CD4-positive, alpha-beta T cell treated with Interleukin-1 beta for 1 hour (primary cell): ENCODE measurements at places on chromosomes 7 and 10.

DNA sequence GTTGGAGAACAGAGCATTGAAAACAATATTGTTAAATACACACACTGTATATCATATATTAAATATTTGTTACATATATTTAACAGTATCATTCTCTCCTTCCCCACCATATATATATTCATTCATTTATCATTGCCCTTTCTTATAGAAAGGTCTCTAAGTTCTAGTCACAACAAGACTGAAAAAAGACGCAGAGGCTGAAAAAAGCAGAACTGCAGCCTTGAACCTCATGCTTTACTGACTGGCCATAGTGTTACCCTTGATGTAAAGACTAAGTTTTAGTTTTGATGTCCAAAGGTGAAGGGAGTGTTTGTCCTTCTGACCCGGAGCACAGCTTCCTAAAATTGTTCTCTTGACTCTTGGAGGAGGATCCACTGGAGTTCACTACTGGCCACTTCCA is 247.9 kb downstream of the PTEN start:
- DNase-seq = no peak

DNA sequence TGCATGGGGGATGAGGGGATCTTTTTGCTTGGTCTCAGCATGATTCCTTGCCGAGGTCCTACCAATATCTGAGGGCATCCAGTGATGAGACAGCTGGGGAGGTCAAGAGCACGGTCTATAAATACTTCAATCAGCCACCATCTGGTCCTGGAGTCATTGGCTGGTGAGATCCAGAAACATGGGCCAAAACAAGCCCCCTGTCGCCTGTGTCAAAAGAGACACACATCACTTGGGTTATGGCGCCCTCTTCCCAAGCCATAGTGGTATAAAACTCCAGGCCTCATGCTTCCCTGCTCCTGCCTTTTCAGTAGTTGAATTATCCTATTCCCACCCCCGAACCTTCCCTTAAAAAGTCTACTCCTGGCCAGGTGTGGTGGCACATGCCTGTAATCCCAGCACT is 60.9 kb downstream of the SLC35B4 start:
- no peak for DNase-seq

DNA sequence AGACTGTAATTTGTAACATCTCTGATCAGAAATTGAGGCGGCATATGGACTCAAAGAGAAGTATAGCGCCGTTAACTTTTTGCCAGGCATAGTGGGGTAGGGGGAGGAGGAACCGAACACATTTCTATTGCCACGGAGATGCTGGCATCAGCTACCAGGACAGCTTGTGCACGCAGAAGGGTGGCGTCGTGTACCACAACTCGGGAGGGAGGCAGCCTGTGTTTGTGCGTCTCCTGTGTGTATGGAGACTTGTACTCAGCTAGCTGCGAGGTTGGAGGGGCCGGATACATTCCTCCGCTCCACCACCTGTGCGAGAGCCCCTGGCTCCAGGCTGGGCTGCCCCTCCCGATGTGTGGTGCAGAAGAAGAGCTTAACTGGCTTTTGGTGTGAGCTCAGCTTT is 634.8 kb downstream of the TYW1 start:
- DNase-seq = no peak

DNA sequence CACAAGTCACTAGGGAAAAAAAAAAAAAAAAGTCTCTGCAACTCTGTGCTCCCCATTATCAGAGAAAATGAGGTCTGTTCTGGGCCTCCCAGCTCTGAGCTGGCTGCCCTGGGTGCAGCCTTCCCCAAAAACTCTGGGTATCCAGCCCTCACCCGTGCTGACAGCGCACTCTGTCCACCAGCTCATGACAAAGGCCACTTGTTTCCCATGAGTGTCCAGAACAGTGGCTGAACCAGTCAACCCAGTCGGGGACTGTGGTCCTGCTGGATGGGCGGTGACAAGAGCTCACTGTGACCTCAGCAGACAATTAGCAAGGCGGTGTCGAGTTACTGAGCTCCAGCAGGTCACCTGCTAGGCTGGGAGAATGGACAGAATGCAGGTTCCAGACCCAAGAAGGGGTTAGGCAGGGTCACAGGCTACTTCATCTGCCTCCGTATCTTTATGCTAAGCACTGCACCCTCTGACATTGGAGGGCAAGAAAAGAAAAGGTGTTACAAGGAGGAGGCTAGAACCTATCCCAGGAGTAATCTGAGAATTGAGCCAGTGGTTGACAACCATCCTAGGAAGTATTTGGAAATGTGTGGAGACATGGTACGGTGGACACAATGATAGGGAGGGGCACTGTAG is 37.2 kb downstream of the DLG5 start:
- no peak for DNase-seq

DNA sequence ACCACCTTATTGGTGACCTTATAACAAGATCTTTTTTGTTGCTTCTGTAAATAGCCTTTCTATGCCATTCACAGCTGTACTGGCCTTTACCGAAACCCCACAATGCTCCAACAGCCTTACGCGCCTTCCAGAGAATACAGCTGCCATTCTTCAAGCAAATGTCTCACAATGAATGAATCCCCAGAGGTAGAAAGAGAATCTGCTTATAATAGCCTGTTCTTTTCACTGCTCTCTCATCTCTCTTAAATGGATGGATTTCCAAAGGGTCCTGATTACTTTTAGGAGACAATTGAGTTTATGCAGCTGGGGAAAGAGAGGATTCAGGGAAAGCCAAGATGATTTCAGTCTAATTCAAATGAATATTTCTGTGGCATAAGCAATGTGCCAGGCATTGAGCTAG is 183.1 kb upstream of the PDE1C start:
- no peak for DNase-seq

GRCh38 chr7:120724955-120725354 is 133.0 kb downstream of the TSPAN12 start:
- DNase-seq = no peak

DNA sequence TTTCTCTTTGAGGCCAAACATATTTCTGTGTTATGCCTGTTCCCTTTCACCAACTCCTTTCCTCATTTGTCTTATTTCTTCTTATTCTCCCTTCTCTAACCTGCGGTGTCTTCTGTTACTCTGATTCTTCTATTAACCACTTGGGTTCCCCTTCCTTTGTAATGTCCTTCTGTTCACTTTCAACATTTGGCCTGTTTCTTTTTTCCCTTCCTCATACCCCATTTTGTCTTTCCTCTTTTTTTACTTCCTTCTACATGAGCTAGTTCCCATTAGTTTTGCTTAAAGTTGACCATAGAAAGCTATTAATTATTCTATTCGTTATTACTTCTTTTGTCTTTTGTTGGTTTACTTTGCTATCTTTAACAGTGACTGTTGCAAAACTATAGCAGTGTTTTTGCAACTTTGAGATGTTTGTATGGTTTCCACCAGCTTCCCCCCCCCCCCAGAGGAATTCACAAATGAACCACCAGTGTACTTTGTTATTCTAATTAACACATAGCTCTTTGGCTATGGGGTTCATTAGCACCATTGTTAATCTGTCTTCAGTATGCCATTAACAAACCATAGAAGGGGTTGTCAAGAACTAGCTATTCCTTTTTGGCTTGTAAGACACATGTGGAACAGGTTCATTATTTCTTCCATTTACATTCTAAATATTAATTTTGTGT is 2.9 kb downstream of the LRGUK start:
- DNase-seq = no peak

- DNase-seq = no peak
These were observed 207.4 kb downstream of the TCF7L2 start for GRCh38 chr10:113157441-113157840.
